ENCODE measurements at places on chromosomes 4 and X. TPM values are rescaled to one million over a fixed set of nuclear protein-coding genes. Genes with fewer than 3 reads are reported as not detected.

DNA sequence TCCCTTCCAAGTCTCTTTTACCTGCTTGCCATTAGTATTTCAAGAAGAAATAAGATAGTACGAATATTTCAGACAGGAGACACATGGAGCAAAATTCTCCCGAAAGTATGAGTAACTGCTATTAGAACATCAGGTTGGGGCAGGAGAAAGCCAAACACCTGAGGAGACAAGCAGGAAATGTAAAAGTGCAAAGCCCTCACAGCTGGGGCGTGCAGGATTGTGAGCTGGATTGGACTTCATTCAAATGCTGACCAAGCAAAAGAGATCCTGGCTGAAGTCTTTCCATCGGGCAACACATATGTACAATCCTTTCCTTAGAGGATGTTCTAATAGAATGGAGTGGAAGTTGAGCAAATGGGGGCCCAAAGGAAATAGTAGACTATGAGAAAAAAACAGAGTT, 76.8 kb downstream of the DTHD1 start:
- DNase-seq = no peak

GRCh38 chr4:66872661-66873060, 672.6 kb downstream of the CENPC start:
- no peak for DNase-seq

GRCh38 chrX:116267511-116268040, 97.0 kb downstream of the AGTR2 start:
- DNase-seq = no peak

FGF13 gene
- total RNA-seq = 0.23 TPM

GRCh38 chr4:48361012-48361400, 19.7 kb downstream of the SLAIN2 start:
- DNase-seq = no peak

- DNase-seq = no peak
These were observed 12.8 kb downstream of the NOP14 start for GRCh38 chr4:2950221-2950989.

DNA sequence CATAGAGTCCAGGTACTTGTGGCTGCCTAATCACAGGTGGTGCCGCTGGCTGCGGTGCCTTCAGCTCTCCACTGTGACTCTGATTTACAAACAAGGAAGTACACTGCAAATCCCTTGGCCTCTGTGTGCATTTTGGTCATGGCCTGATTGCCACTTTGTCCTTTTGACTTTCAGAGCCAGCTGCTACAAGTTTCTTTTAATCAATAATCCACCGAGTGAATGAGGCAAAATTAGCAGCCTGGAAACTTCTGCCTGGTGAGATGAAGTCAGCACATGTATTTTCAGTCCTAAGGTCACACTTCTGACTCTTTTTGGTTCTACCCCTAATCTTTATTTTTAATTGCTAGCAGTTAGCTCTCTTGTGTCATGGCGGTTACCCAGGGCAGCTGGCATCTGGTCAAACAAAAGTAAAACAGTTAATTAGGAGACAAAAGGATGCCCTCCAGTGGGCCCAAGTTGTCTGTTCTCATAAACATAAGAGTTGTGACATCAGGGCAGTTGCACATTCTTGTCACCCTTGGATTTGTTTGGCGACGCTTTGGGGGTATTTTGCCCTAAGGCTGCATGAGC, 62.3 kb upstream of the LNX1 start:
- peak; percentile 8 for DNase-seq

USP17L21 gene
- total RNA-seq = not detected

- no peak for DNase-seq
These were observed 51.9 kb downstream of the EFHC2 start for GRCh38 chrX:44291468-44292092.

- DNase-seq = no peak
These were observed 716 bp upstream of the SLC38A5 start for GRCh38 chrX:48470833-48471118.

DNA sequence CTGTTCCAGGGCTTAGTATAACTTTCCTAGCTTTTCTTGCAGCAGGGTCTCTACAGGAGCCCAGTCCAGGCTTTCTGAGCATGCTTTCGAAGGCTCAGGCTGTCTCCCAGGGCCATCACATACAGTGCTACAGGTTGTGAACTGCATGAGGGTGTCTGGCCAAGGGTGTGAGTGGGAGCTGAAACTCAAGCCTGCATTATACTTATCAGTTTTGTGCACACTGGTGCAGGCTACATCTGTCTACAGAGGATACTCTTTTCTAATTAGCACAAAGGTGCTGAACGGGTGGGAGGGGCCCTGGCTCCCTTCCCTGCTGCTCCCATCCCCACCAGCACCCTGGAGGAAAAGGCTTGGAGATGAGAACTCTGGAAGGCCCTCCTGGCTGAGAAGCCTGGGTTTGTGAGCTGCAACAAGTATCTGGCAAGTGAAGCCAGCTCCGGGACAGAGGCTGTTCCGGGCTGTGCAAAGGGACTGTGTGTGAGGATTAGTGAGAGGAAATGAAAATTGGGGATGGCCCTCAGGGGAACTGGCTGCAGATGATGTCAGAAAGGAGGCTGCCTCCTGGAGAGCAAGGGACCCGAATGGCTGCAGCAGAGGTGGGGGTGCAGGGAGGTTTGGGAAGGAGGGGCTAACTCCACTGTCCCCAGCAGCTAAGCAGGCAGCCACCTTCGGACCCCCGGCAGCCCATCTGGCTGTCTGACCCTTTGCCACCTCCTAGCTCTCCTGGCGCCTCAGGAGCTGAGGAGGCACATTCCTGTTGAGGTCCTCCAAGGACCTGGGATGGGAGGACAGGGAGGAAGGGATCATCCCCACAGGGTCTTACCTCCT, 68.5 kb downstream of the EFNB1 start:
- no peak for DNase-seq

F11 gene
- not detected for total RNA-seq

DNA sequence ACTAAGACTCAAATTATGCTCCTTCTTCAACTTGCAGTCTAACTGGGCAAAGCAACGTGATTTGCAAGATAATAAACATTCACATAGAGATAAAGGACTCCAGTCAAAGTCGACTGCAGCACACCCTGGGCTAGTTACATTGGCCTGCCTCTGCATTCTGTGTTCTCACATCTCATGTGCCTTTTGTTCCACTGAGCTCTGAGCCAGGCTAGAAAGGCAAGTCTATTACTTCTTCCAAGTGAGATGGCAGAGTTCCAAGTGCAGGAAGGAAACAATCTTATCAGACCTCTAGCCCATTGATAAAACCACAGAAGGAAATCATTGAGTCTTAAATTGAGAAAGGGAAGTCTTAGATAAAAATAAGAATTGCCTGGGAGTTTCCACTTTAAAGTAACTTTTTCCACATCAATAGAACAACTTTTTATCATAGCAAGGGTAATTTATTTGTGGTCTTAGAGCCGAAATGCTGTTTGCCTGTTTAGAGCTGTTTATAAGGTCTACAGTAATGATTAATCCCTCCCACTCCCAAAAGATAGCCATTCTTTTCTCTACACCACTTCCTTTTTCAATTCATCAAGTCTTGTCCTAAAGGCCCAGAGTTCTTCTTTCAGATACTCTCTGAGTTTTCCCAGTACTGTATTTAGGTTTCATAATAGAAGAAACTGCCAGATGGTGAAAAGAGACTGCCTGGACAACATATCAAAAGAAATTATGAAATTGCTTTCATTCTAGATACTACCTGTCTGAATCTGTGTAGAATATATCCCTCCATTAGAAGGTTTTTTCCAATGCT, 200.2 kb downstream of the GUCY2F start:
- DNase-seq = peak; percentile 65

- DNase-seq = no peak
These were observed 178.8 kb downstream of the GPM6A start for GRCh38 chr4:175633310-175633709.

DNA sequence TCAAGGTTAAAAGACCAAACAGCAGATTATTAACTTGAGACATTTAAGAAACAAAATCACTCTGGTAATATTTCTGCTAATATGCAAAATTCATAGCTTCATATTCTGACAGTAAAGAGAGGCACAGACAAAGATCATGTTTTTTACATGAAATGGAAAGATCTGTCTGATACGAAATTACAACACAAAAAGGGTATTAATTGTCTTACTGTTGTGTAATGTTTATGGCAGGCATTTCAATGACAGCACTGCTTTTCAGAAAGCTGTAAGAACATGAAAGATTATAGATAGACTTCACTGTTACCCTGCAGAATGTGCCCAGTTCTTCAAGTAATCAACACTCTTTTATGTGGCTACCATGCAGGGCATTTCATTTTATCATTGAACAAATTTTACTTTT, 15.4 kb downstream of the DCHS2 start:
- DNase-seq = no peak

DNA sequence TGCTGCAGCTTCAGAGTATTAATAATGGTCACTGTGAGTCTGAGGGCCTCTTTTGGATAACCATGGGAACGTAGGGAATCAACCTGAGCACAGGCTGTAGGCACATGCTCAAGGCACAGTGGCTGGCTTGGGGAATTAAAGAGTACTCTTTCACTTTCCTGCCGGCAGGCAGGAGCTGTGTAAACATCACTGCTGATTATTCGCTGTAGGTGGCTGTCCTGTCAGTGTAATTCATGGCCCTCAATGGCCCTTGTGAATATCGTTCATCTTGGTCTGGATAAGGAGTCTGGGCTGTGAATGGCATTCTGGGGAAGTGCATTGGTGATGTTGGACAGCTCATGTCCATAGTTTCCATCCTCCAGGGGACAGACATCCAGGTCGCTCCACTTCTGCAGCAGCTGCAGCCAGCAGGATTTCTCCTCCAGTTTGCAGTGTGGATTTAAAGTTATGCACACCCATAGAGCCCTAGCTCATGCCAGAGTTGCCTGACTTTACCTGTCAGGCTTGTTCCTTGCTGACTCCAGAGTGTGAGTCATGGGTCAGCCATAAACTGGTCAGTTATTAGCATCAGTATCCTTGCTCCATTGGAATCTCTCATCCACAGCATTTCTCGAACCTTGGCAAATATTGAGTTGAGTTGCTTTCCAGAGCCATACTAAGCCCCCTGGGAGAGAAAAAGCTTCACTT, 43.0 kb downstream of the C4orf33 start:
- no peak for DNase-seq

ODAM gene
- total RNA-seq = not detected

- no peak for DNase-seq
These were observed 6.8 kb upstream of the MOB1B start for GRCh38 chr4:70895405-70895804.

- peak; percentile 27 for DNase-seq
These were observed 108.3 kb upstream of the CAMK2D start for GRCh38 chr4:113869743-113870375.

ZAR1 gene
- total RNA-seq = not detected

MAP3K15 gene
- not detected for total RNA-seq

DNA sequence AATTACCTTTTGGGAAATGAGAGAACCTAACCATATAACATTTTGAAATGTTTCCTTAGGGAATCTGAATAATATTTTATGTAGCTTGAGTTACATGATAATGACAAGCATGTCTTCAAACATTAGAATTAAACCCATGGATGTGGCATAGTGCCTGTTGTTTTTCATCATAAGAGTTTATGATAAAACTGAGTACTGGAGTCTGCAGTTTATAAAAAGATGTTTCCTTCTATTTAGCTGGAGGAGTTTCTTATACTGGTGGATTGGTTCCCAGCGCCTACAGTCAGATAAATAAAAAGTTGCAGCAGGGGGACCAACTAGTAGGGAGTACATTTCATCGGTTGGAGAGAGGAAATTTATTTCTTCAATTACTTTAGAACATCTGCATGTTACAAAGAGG, 70.1 kb upstream of the PCDH18 start:
- no peak for DNase-seq

YIPF7 gene
- total RNA-seq = not detected

- no peak for DNase-seq
These were observed 1347.1 kb upstream of the PABPC4L start for GRCh38 chr4:135548711-135549110.

ZFP42 gene
- not detected for total RNA-seq

DNA sequence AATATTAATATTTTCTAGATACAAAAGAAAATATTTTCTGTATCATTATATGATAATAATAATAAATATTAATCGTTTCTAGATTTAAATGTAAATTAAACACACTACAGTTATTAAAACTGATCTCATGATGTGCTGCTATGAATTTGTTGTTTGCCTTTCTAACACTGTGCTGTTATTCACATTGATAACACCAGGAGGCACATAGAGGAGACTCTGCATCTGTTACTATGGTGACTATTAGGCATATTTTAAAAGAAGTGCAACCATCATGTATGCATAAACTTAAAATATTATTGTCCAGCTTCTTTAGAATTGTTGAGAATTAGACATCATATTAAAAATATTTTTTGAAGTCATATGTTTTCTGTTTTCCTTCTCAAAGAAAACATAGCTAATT, 11.8 kb upstream of the PDGFC start:
- peak; percentile 44 for DNase-seq

GRCh38 chr4:6705646-6706045, 4.0 kb downstream of the MRFAP1L1 start:
- DNase-seq = no peak

TLR10 gene
- not detected for total RNA-seq

DNA sequence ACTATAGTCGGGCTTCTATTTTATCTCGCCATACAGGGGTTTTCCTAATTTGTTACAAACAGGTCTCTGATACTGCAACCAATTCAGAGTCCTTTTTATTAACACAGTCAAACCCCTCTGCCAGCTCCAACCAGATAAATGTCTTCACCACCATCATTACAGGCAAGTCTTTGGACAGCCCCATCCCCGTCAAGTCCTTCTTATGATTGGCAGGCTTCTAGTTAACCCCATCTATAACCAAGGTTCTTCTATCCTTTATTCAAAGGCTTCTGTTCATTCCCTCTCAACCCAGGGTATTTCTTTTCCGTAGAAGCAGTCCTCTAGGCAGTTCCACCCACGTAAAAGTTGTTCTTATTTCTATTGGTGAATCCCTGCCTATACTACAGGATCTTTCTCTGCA, 29.9 kb upstream of the FOXR2 start:
- no peak for DNase-seq

HMX1 gene
- not detected for total RNA-seq

GRCh38 chr4:832536-832935, 6.6 kb upstream of the CPLX1 start:
- no peak for DNase-seq

DNA sequence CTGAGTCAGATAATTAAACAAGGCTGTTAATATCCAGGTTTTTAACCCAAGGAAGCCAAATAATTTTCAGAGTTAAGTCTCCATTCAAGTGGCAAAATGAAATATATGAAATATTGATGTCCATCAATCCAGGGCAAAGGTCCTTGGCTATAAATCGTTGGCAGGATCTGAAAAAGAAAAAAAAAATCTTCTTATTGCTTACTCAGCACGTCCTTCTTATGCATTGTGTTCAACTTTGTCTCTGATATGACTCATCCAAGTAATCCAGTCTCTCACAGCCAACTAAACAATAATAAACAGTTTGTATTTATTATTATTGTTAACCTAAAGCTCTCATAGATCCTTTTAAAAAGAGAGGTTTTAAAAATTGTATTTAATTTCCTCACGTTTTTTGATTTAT, 851.2 kb downstream of the ADGRL3 start:
- no peak for DNase-seq

SUPT20HL1 gene
- total RNA-seq = not detected

DNA sequence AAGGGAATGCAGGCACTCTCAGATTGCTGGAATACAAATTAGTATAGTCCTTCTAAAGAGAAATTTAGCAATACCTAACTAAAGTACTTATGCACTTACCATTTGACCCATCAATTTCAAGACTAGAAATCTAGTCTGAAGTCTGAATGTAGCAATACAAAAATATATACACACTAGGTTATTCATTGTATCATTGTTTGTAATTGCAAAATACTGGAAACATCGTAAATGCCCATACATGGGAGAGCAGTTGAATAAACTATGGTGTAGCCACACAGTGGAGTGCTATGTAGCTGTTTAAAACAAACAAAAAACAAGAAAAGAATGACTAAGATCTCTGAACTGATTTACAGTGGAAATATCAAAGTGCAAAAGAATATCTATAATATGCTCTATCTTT, 346.4 kb downstream of the ZNF674 start:
- DNase-seq = no peak
